ENCODE measurements at places on chromosomes 13 and 19.

GRCh38 chr19:35915443-35915842, 7.3 kb upstream of the TYROBP start:
- DNase-seq: no peak

DNA sequence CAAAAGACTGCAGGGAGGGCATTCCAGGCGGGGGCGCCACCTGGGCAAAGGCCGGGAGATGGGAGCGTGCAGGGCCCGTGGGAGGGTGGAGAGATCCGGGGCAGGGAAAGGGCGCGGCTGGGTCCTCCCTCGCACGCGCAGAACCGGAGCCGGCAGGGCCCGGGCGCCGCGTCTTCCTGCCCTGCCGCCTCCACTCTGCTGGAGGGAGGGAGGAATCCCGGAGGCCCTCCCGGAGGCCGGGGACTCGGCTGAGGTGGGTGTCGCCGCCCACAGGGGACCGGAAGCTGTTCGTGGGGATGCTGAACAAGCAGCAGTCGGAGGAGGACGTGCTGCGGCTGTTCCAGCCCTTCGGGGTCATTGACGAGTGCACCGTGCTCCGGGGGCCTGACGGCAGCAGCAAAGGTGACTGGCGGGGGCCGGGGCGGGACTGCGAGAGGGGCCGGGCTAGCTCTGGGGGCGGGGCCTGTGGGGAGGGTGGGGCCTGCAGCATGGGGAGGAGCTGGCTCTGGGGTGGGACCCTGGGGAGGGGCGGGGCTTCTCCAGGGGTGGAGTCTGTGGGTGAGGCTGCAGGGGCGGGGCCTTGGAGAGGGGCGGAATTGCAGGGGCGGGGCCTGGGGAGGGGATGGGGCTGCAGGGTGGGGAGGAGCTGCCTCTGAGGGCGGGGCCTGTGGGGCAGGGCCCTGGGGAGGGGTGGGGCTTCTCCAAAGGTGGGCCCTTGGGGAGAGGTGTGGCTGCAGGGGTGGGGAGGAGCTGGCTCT, 51.3 kb downstream of the CELF5 start:
- peak; percentile 96 for DNase-seq

DNA sequence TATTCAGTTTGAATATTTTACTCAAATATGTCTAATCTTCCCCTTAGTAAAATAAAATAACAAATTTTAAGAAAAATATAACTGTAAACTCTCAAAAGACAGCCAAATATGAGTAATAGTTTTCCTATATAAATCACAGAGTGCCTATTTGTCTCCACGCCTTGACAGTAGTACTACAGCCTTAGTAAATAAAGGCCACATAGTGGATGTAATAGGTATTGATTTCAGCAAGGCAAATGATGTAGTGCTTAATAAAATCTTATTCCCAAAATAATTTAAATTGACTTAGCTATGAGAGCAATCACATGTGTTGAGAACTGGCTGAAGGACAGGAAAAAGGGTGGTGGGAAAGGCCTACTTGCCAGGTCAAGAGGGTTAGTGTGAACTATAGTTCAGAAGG, 747.2 kb downstream of the OLFM4 start:
- no peak for DNase-seq

DNA sequence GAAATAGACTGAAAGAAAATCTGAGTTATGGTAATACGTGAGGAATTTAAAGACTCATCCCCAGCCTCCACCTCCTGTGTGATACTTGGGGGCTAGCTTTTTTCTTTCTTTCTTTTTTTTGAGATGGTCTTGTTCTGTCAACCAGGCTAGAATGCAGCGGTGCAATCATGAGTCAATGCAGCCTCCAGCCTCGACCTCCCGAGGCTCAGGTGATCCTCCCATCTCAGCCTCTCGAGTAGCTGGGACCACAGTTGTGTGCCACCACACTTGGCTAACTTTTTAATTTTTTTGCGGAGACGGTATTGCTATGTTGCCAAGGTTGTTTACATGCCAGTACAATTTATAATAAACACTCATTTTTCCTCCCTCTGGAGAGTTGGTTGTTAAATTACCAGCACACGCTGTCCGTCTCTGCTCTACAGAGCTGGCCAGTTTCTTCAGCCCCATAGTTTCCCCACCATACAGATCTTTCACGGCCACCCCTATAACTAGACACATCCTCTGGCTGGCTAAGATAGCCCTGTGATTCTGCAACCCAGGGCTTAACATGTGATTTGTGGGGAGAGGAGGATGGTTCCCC, 4.8 kb downstream of the TNFSF9 start:
- DNase-seq: no peak

DNA sequence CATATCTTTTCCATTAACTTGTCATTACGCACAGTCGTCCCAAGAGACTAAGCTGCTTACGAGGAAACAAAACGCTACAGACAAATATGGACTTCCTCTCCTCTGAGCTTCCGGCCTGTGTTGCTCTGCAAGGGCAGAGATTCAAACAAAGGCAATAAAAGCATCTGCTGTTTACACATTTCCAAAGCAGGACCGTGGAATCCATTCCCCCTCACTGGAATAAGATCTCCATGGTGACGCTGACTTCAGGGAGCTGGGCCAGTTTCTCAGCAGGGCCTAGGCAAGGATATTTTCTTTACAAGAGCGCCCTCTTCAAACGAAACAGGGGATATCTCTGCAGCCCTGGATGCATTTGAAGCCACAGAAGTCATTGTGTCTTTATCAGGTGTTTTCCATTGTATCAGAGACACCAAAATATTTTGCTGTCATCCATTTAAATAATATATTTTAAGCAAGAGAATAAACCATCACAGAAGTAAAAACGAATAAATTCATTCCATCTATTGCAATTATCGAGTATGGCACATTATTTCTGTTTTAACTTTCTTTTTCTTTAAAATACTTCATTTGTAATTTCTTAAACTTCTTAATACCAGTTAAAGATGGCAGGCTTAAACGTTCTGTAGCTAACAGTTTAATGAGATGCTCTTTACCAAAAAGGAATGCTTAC, 177.5 kb downstream of the DCLK1 start:
- no peak for DNase-seq

DNA sequence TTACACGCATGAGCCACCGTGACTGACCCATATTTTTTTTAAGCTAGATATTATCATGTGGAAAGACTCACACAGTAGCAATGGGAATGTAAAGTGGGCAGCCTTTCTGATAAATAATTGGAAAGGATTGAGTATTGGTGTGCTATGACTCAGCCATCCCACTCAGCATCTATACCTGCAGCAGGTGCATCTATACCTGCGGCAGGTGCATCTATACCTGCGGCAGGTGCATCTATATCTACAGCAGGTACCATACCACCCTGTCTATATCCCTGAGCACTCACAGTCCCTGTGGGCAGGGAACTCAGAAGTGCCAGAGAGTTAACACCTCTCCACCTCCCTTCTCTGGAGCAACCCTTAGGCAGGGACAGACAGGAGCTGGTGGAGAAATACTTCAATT, 5.2 kb upstream of the LRRC8E start:
- DNase-seq: no peak

- no peak for DNase-seq
These were observed 11.3 kb downstream of the RFX2 start for GRCh38 chr19:6099033-6099432.

GRCh38 chr13:26247011-26247410, 6.9 kb upstream of the CDK8 start:
- DNase-seq: no peak

DNA sequence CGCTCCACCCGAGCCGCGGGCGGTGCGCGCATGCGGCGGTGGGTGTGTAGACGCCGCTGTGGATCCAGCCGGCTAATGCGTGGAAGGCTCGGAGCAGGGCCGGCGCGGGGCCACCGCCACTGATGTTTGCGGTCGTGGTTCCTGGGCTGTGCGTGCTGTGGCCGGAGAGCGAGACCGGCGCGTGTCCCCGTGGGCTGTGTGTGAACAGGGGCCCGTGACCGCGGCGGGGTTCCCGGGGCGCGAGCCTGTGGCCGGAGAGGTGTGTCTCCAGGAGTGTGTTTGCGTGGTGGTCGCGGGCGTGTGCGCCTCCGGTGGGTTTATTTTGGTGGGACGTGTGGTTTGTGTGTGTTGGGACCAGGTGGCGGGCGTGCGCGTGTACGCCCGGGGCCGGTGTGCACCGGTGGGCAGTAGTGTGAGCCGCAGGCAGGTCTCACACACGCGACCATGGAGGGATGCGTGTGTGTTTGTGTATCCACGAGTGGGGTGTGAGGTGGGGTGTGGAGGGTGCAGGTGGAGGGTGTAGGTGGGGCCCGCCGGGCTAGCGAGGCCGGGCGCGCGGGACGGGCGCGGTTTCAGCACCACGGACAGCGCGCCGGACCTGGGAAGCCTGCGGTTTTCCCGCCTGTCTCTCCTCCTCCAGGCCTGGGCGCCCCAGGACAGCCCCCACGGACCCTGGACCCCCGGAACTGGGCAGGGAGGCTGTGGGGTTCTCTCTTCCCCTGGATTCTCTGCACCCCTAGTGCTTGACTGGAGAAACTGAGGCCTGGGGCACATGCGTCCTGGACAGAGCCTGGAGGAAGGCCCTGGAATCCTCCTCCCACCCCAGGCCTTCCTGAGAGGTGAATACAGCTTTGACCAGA, 1.6 kb downstream of the HCN2 start:
- no peak for DNase-seq

DNA sequence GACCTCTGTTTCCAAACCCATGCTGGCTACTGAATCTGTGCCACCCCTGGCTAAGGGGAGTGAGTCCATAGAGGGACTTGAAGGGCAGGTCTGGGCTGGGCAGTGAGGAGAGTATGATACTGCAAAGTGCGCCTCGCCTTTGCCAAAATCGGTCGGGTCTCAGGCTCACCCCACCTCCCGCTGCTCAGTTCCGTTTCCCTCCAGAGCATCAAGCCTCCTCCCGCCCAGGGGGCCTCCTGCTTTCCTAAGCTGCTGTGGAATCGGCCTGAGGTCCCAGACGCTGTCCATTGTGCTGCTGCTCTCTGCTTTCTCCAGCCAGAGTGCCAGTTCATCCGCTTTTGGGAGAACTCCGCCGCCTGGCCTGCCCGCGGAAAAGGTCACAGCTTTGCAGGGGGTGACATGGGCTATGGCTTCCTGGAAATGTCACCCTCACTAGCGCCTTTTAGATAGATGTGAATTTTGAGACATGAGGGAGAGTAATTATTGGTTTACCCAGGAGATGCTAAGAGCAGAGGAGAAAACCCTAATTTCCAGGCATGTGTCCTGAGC, 1418.4 kb downstream of the UQCRFS1 start:
- DNase-seq: no peak
